Head of caudate nucleus (tissue), 42 donors: ENCODE measurements at places on chromosomes 2 and 18.

- no peak for DNase-seq
These were observed 27.9 kb upstream of the SPTBN1 start for GRCh38 chr2:54428108-54428831.

GRCh38 chr2:147320146-147320545 lies 524.7 kb upstream of the ACVR2A start:
- DNase-seq: no peak

GRCh38 chr2:222672068-222672401 lies 577 bp downstream of the MOGAT1 start:
- DNase-seq: no peak

- no peak for DNase-seq
These were observed 45.9 kb downstream of the PIKFYVE start for GRCh38 chr2:208311954-208312353.

- no peak for DNase-seq
These were observed 66.2 kb downstream of the SP3 start for GRCh38 chr2:173898996-173899395.

DNA sequence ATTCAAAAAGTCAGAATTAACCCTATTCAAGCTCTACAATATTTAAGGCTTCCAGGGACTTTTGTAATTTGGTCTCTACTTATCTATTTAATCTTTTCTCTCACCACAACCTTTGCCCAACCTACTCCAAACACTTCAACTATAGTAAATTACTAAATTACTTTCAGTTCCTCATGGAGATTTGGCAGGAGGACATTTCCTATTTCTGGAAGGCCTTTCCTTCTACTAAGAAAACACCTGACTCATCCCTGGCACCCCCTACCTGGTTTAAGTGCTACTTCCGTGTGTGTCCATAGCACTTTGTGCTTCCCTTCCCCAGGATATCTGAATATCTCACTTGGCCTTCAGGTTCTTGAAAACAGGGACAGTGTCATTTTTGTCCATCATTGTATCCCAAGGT lies 96.3 kb downstream of the UPP2 start:
- no peak for DNase-seq

DNA sequence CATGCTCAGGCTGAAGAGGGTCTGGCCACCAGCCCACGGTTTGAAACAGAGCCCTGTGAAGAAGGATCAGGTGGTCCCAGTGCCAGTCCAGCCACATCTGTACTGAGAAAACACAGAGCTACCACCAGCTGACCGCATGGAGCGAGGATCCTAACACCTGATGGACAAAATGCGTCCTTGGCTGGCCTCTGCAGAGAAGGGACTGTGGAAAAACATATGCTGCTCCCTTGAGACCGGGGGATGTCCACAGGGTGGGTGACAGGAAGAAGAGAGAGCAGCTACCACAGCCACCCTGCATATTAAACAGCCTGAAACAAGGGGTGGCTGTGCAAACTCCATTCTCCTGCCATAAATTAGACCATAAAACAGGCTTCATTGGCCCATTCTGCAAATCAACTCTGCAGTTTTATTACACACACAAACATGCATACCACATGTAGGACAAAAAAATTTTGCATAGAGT lies 137.2 kb downstream of the BCL2 start:
- DNase-seq: no peak

DNA sequence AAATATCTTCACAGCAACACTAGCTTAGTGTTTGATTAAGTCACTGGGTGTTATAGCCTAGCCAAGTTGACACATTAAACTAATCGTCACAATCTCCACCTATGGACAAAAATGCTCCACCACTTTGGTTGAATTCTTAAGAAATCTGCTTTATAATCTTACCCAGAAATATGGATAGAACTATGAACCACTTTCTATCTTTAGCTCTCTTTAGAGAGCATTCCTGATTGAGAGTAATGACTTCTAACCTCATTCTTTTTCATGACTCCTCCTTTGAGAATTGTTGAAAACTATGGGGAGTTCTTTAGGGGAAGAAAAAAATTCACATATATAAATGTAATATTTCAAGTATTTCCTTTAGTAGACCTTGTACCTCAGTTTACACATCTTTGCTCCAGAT lies 1282.2 kb upstream of the ZEB2 start:
- no peak for DNase-seq

DNA sequence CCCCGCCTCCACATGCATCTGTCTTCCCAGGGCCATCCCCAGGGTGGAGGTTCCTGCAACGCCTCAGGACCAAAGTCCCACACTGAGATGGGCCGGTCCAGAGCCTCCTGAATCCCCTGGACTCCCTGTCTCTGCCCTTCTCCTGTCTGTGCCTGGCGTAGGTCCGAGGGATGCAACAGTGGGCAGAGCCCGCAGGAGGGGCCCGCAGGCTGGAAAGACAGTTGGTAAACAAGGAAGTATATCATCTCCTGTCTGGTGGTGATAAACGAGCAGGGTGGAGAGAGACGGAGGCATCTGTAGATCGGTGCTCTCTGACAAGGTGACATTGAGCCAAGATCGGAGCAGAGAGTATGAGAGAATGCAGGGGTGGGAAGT lies 72.6 kb upstream of the RAB6C start:
- DNase-seq: no peak

GRCh38 chr2:25127646-25128045 lies 40.7 kb downstream of the POMC start:
- DNase-seq: peak; percentile 41

GRCh38 chr2:172556284-172557033 lies 569 bp downstream of the PDK1 start:
- DNase-seq: peak; percentile 24

- DNase-seq: no peak
These were observed 23.6 kb downstream of the ZEB2 start for GRCh38 chr2:144496092-144496976.

- DNase-seq: no peak
These were observed 128.0 kb downstream of the NFATC1 start for GRCh38 chr18:79523736-79524180.
